ENCODE measurements at places on chromosomes 3 and 15.

- DNase-seq: no peak
These were observed 8.9 kb downstream of the TAGLN3 start for GRCh38 chr3:112007633-112008032.

GRCh38 chr3:192013110-192013509 lies 552.1 kb downstream of the PYDC2 start:
- no peak for DNase-seq

DNA sequence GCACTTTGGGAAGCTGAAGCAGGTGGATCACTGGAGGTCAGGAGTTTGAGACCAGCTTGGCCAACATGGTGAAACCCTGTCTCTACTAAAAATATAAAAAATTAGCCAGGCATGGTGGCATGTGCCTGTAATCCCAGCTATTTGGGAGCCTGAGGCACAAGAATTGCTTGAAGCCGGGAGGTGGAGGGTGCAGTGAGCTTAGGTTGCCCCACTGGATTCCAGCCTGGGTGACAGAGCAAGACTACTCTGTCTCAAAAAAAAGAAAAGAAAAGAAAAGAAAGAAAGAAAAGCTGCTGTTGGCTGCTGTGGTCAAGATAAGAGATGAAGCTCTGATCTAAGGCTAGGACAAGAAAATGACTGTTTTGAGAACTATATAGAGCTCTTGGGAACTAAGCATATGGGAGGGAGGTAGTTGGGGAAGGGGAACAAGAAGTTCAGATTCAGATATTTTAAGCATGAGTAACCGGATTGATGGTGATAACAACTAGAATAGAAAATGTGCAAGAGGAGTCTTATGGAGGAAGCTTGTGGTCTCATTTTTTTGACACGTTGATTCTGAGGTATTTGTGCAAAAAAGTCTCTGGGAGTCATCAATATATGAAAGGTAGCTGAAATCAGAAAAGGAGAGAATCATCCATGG lies 25.7 kb downstream of the DNAH12 start:
- no peak for DNase-seq

- no peak for DNase-seq
These were observed 90.7 kb downstream of the IMPG2 start for GRCh38 chr3:101229681-101230080.

DNA sequence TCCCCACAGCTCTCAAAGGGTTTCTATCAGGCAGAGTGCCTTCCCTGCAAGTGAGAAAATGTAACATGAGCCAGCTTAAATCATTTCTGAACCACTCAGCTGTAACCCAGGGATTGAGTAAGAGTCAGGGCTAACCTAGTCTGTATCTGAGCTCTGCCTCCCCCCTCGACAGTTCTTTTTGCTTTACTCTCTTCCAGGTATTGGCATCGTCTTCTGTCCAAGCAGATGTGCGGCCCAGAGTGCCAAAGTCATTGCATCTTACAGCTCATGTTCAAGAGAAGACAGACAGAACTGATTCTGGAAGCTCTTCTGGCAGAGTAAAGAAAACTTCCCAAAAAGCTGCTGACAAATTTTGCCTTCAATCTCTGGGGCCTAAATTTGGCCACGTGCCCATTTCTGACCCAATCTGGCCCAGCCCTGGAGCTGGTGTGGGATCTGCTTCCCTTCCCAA lies 74.8 kb downstream of the ABHD5 start:
- DNase-seq: no peak

DNA sequence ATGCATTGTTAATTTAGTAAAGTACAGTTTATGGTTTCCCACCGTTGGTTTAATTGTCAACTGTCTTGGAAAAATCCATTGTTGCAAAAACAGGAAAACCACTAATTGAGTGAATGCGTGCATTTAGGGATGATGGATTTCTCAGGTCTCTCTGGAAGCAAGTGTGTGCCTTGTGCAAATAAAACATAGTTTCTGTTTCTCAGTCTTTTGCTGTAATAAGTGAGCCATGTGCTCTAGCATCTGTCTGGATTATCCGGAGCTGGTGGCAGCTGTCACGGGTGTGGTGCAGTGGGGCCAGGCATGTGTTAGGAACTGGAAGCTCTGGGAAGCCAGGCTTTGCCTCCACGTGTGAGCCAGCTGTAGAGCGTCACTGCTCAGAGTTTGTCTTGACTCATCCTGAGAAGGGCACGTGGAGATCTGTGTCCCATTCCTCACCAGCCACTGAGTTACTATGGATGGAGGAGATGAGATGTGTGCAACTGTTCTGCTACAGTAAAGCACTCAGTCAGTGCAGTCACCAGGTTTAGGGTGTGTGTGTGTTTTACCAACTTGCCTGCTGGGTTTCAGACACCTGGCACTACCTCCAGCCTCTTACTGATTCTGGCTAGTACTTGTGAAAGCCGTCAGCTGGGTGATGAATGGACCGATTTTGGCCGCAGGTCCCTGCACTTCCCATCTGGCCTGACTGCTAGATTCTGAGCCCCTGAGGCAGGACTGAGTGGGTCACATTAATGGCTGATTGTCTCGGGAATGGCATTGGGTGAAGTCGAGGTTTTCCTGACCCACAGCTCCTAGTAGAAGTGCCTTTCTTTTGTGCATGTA lies 7.2 kb downstream of the APBA2 start:
- DNase-seq: no peak

DNA sequence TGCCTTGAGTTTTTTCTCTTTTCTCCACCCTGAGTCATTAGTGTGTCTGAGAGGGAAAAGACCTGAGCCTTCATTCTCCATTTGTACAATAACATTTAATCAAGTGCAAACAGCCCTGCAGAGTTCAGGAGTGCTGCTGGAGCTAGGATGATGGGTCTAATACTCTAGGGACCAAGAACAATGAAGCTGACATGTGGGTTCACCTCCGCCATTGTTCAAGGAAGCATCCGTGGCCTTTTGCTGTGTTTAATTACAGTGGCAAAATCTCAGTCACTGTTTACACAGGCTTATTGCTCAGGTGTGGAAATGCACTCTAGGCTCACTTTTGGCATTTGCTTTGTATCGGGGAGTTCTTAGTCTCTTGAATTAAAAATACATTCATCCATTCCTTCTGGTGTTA lies 259.6 kb downstream of the LRTM1 start:
- DNase-seq: no peak
